ENCODE measurements at places on chromosomes 1 and 21.

GRCh38 chr1:150410582-150411101 is 46.7 kb downstream of the RPRD2 start:
- DNase-seq: no peak

DNA sequence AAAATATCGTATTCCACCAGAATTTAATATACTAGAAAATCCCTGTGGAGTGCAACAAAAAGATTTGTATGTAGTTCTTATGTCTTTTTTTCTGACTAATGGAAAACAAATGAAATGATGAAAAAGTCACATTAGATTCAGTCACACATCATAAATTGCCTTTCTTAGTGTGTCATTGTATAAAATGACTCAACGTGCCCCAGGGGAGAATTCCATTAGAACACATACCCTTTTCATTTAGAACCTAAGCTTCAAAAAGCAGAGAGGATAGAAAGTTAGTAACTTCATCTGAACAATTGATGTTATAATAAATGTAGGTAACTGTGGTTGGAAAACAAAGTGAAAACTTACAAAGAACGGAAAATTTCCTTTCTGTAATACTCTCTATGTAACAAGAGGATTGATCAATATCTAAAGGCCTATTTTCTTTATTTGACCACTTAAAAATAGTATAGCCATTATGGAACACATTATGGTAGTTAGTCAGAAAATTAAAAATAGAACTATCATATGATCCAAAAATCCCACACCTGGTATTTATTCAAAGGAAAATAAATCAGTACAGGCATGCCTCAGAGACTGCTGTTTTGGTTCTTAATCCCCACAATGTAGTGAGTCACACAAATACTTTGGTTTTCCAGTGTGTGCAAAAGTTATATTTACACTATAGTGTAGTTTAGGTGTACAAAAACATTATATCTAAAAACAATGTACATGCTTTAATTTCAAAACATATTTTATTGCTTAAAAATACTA is 1016.1 kb downstream of the KCNT2 start:
- DNase-seq: no peak

- no peak for DNase-seq
Measured at GRCh38 chr1:76891931-76892622, 24.8 kb downstream of the ST6GALNAC5 start.

- no peak for DNase-seq
Measured at GRCh38 chr1:78475888-78476610, 14.7 kb upstream of the PTGFR start.

GRCh38 chr1:70934194-70934961 is 113.2 kb downstream of the PTGER3 start:
- no peak for DNase-seq

DNA sequence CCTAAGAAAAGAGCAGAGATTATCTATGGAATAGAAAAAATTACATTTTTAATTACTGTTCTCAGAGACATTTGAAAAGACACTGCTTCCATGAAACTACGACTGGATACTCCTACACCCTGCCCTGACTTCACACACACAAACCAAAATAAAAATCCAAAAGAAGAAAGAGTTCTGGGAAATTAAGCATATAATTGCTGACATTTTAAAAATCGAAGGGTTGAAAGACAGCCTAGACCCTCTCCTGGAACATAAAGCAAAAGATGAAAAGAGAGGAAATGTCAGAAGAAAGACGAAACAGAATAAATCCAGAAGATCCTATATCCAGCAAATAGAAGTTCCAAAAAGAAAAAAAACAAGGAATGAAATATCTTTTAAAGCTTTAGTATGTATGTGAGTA is 32.8 kb upstream of the EEIG2 start:
- DNase-seq: no peak

GRCh38 chr1:85278853-85279314 is 2.5 kb upstream of the BCL10 start:
- DNase-seq: peak; percentile 67

DNA sequence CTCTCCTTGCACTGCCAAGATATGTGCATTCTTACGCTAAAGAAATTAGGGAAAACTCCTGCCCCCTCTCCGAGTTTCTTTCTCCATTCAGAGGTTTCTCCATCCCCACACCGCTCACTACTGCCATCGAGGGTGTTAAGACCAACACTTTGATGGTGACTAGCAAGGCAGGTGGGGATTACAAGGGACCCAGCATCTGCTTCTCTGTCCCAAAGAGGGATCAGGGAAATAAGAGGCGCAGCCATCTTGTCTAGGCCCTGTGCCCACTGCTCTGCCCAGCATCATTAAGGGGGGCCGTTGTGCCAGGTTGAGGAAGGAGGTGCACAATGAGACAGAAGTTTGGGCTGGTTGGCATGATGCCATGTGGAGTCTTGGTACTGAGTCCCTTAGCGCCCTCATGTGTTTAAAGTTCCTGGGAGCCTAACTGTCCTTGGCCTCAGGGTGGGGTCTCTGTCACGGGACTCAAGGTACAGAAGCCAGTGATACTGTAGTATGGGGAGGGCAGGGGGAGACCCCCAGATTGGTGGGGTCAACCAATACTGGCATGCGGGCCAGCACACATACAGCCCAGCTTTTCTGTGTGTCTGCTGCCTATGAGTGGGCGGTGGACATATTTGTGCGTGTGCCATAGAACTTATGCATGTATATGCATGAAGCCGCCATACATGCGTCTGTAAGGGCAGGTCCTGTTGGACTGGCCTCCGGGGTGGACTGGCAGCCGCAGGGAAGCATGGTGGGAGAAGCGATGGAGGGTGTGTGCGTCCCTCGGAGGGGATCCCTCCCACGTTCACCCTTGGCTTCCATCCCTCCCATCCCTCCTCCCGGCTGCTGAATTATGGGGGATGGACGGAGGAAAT is 5.5 kb downstream of the EFNA3 start:
- no peak for DNase-seq

DNA sequence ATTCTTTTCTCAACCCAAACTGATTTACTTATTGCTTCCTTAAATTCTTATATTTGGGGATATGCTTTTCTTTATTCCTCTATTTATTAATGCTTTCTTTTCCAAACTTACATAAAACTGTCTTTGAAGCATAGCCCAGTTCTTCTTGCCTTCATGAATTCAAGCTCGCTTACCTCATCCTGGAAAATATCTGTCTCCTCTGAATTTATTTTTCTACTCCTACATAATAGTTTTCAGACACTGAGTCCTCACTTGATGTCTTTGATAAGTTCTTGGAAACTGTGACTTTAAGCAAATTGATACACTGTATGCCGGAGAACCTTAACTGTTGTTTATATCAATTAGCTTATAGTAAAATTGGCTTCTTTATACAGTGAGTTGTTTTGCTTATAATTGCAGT is 93.8 kb downstream of the ZFYVE9 start:
- DNase-seq: no peak

DNA sequence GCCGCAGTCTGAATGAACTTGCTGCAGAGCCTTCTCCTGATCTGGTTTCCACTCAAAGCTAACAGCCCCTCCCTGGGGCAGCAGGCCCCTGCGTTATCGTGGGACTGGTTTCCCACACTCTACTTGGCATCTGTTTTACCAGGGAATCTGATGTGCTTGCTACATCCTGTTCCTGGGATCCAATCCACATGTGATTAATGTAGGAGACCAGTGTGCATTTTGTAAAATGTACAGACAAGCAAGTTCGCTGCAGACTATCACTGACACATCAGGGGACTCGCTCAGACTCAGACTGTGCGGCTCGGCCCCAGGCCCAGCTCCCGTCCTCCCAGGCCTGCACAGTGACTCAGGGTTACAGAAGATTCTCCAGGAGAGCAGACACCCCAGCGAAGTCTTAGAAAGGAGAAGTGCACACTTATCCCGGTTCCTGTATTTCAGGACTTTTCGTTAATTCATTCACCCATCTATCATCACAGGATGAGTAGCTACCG is 340.1 kb downstream of the MATN1 start:
- no peak for DNase-seq

GRCh38 chr1:82398357-82398756 is 597.6 kb downstream of the ADGRL2 start:
- no peak for DNase-seq

- no peak for DNase-seq
Measured at GRCh38 chr1:67536957-67537666, 106.9 kb upstream of the SERBP1 start.

- no peak for DNase-seq
Measured at GRCh38 chr1:200415789-200416593, 6.2 kb upstream of the ZNF281 start.

DNA sequence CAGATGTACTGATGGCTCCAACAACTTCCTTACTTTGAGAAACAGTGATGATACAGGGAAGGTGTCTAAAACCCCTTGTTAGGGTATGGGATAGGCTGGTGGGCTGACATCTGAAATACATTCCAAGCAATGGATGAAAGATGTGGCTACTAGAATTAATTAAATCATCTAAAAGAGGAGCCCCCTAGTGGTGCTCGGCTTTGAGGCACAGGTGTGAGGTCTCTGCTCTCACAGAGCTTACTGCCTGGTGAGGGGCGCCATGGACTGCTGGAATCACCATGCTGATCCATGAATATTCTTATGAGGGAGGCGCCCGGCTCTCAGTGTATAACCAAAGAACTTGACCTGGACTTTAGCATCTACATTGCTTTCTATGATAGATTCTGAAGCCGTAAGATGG is 48.5 kb downstream of the GNG4 start:
- peak; percentile 7 for DNase-seq

DNA sequence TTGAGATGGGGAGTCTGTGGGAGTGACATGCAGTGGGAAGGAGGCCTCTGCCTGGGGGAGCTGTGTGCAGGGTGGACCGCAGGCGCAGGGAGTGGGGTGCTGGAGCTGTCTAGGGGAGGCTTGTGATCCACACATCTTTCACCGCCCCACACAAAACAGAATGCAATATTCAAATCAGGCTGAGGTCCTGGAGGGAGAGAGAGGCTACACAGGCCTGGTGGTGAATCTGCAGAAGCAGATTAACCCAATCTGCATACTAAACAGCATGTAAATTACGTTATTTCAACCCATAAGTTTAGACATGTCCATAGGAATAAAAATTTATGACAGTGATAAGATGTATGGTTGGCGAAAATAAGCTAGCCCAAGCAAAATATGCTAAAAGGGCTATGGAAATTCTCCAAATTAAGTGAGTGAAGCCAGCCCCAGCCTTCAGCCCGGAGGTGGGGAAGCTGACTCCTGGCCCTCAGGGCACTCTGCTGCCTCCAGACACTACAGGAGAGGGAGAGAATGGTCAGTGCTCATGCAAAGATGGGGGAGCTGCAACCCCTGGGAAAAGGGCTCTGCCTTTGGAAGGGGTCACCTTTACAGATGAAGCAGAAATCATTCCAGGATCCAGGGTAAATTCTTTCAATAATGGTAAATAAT is 156.2 kb upstream of the CTTNBP2NL start:
- no peak for DNase-seq

GRCh38 chr1:228463009-228463558 is 24.1 kb upstream of the RNF187 start:
- DNase-seq: no peak

- no peak for DNase-seq
Measured at GRCh38 chr1:231883382-231883781, 256.8 kb downstream of the DISC1 start.

GRCh38 chr1:119808972-119809550 is 2.2 kb downstream of the REG4 start:
- peak; percentile 54 for DNase-seq

DNA sequence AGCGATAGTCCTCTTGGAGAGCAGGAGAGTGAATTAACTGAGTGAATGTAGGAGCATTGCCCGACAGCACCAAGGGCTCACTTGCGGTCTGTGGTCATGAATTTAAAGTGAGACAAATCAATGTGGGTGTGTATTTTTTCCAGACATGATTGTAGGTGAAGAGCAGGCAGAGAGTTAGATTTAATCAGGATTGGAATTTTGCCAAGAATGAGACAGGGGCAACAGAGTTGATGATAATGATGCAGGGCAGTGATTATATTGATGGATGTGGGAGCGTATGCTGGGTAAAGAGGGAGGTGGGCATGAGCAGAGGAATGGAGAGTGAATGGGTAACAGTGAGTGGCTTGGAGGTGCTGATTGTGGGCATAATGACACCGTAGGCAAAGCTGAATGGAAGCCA is 20.0 kb upstream of the SYT6 start:
- no peak for DNase-seq
